ENCODE measurements at places on chromosomes 5 and 9. TPM values are rescaled to one million over a fixed set of nuclear protein-coding genes. Genes with fewer than 3 reads are reported as not detected.

GRCh38 chr9:107970726-107971125 lies 481.2 kb upstream of the KLF4 start:
- no peak for DNase-seq

DNA sequence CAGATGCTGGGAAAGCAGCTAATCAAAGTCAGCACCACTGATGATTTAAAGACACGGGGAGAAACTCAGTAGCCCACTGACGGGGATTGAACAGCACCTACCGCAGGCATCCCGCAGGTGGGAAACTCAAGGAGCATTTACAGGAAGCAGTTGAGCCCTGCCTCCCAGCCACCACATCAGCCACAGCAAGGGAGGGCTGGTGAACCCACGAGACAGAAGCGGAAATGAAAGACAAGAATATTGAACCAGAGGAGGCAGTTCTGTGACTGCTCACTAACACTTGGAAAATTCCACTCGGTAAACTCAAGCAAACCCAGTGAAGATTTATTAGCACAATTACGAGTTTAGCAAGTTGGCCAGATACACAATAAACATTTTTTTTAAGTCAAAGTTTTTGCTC lies 10.6 kb upstream of the FAM163B start:
- no peak for DNase-seq

DNA sequence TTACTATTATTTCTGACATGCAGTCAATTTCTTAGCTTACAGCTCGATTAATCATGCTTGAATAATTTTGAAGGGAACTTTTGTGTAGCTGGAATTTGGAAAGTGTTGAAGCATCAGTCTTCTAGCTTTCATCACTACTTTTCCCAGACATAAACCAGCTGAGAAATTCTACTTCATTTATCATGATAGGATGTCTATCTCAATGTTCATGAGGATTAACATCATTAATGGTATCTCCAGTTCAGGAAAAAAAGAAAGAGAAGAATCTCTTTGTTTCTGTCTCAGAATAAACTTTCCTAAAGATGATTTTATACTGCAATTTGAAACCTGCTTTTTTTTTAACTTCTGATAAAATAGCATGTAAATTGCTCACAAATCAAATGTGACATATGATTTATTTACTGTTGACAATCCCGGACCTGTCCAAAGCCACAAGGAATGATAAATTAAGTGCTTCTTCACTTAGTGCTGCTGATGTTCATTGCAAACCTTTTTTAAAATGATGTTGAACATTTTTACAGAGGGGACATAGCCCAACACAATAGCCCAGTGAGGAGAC lies 412.1 kb upstream of the CLINT1 start:
- DNase-seq, result no peak

The ACOT12 gene
- total RNA-seq, result not detected

The DMGDH gene
- total RNA-seq, result 3.1 TPM

The ORM2 gene
- not detected for total RNA-seq

- DNase-seq, result no peak
Measured at GRCh38 chr9:89138463-89139390, 39.9 kb downstream of the SHC3 start.

GRCh38 chr9:96158147-96158546 lies 143.8 kb downstream of the HSD17B3 start:
- no peak for DNase-seq

DNA sequence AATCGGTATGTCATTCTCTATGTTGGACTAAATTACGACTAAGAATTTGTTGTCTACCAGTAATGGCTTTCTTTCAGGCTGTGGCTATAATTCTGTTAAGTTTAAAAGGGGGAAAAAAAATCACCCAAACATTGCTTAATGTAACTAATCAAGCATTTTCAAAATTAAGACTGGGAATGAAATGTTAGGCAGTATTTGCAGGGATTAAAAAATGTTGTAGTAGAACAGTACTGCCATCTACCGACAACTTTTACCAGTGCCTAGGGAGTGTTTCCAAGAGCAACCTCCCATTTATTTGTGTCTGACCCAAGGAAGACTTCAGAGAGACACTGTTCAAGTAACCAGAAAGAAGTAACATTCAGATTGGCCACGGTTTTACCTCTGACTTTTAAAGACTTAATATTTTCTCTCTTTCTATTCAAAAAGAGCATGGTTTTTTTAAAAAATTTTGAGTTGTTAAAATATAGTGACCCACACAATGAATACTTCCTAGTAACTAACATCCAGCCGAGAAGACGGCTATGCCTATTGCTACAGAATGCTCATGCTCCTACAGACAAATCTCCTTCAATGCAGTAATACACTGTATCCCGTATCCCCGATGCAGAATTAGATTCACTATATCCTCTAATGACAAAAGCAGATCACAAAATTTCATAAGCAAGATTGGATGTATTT lies 92.4 kb downstream of the ARL15 start:
- no peak for DNase-seq
